ENCODE measurements at places on chromosomes 3 and 15. TPM values are rescaled to one million over a fixed set of nuclear protein-coding genes. Genes with fewer than 3 reads are reported as not detected.

Gene FOXB1
- 32.7 TPM for total RNA-seq

Gene ZNF502
- 0.62 TPM for total RNA-seq

- no peak for DNase-seq
These were observed 252.5 kb downstream of the CDIN1 start for GRCh38 chr15:36831904-36832287.

- DNase-seq: no peak
These were observed 53.5 kb downstream of the STRIT1 start for GRCh38 chr3:155239960-155240359.

All from H7 (cell line).